Nucleus accumbens (tissue), 56 donors: ENCODE measurements at places on chromosomes 7 and 10.

DNA sequence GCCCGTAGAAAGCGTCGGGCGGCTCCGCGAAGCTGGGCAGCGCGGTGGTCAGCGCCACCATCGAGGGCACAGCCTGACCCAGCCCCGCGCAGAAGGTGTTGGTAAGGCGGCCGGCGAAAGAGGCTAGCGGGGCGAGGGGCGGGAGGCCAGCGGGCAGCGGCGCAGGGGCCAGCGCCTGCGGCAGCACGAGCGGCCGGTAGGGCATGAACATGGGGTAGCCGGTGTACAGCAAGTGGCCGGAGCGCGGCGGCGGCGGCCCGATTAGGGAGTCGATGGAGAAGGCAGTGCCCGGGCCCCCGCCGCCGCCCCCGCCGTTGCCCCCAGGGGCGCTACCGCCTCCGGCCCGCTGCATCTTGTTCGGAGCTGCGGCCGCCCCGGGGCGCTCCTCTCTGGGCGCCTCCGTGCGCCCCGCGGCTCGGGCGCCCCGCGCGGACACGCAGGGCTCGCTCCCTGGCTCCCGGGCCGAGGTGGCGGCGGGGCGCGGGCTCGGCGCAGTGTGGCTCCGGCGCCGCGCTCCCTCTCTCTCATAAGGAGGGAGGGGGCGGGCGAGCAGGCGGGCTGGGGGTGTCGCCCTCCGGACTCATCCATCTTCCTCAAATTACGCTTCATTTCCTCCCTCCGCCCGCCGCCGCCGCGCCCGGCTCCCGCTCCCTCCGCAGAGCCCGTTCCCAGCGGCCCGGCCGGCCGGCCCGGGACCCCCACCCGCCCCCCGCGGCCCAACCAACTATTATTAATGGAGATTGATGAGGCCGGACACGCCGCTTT lies at the start of gene GBX1:
Gene GBX1, minus strand, starts transcription at position 498 of the 765 bp plus-strand sequence. Its CDS starts 146 bp downstream, at position 352.
- no peak for DNase-seq

DNA sequence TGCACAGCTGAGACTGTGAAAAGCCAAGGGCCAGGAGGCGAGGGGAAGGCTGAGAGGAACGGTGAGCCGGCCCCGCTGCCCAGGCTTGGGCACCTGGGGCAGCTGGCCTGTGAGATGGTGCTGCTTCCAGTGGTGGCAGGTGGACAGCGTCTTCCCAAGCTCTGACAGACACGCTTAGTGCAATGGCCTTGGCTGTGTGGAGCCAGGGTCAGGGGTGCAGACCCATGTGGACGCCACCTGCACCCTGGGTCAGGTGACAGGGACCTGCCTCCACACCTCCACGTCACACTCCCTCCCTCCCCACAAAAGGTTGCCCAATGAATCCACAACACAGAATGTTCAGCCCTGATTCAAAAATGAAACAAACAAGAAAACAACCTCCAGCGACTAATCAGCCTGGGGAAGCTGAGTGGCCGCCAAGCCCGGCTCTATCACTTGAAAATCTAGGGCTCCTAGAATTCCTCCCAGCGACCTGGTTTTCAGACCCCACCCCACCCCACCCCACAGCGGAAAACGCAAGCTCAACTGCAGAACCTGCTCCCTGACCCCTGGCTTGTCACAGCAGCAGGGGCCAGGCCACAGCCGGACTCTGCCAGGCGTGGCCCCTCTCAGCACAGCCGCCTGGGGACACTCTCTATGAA lies 54.3 kb downstream of the PRKAG2 start:
- DNase-seq: no peak

DNA sequence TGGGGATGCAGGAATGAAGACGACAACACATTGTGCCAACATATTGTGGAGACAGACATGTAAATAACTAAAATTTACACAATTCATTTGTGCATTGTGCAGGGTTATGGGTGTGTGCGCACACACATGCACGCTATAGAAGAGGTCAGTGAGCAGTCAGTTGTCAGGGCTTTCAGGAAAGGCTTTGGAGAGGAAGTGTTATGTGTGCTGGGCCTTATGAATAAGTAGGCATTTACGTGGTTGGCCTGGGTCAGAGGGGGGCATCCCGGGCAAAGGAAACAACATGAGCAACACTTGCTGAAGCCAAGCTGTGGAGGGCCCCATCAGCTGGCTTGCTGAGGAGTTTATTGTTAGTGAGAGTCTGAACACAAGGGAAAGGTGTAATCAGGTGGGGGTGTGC lies 4.1 kb downstream of the PRXL2A start:
- no peak for DNase-seq

- DNase-seq: no peak
These were observed 650.4 kb downstream of the SDK1 start for GRCh38 chr7:3951316-3952055.

- DNase-seq: no peak
These were observed 9.2 kb downstream of the CCDC136 start for GRCh38 chr7:128801003-128801402.

- DNase-seq: no peak
These were observed 51.9 kb downstream of the EPC1 start for GRCh38 chr10:32295027-32295426.

DNA sequence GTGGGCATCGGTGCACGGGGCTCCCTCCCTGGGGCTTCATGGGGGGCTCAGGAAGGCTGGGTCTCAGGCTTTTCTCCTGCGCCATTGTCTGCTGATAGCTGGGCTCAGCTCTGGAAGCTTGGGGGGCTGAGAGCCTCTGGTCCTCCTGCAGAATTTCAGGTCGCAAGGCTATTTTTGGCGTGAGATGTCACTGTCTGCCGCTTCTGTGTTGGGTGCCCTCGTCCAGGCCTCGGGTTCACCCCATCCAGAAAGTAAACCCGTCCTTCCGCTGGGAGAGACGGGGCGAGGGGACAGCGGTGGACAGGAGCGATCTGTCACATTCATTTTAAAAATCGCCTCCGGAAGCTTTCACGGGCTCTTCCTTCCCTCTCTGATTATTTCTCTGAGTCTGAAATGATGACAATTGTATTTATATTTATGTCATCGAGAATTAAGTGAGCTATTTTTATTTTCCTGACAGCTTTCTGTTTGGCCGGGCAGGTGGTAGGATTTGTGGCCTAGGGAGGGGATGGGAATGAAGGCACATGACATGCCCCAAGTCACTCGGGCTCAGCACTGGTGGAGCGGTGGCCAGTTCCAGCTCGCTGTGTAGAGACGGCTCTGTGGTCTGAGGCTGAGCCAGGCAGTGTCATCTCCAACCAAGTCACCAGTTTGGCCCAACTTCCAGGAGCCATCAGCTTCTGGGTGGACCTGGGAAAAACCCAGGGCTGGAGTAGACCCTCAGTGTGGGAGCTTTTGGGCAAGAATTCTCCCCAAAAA lies 40.7 kb upstream of the AP5Z1 start:
- DNase-seq: peak; percentile 45

DNA sequence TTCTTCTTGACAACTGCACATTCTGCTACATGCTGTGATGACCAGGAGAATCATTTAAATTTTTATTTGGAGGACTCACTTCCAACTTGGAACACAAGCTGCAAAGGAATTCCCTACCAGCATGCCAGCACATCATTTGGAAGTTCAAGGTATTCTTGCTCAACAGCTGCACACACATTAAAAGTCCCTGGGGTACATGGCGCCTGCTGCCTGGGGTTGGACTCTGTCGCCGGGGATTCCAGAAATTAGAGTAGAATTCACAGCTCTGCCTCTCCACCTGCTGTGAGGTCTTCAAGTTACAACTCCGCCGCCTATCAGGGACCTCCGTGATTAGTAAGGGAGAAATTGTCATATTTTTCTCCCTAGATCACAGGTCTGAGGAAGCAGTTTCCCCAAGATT lies 1.1 kb downstream of the ZNF32 start:
- DNase-seq: no peak

DNA sequence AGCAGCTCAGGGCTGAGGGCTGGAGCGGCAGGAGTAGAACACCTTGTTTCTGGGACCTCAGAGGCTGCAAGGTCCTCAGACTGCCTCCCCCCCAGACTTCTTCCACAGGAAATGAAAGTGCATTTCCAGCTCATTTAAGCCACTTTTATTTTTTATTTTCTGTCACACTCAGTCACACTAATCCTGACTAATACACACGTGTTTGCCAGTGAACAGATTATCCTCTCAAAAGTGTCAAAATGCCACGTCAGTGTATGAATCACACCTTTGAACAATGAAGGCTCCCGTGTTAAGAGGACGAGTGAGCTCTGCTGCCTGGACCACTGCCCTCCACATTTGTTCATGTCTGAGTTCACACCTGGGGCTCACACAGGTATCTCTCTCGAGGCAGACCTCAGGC lies 488.5 kb downstream of the DNAJB6 start:
- DNase-seq: no peak

- no peak for DNase-seq
These were observed 33.2 kb downstream of the PITRM1 start for GRCh38 chr10:3139216-3139910.
